Stimulated activated CD8-positive, alpha-beta memory T cell treated with anti-CD3 and anti-CD28 coated beads, Interleukin-4, amount 100 ng/mL, for 1 hour (primary cell): ENCODE measurements at places on chromosomes 6 and 20.

- no peak for DNase-seq
Observed at GRCh38 chr6:150093397-150093796, 24.5 kb upstream of the ULBP3 start.

DNA sequence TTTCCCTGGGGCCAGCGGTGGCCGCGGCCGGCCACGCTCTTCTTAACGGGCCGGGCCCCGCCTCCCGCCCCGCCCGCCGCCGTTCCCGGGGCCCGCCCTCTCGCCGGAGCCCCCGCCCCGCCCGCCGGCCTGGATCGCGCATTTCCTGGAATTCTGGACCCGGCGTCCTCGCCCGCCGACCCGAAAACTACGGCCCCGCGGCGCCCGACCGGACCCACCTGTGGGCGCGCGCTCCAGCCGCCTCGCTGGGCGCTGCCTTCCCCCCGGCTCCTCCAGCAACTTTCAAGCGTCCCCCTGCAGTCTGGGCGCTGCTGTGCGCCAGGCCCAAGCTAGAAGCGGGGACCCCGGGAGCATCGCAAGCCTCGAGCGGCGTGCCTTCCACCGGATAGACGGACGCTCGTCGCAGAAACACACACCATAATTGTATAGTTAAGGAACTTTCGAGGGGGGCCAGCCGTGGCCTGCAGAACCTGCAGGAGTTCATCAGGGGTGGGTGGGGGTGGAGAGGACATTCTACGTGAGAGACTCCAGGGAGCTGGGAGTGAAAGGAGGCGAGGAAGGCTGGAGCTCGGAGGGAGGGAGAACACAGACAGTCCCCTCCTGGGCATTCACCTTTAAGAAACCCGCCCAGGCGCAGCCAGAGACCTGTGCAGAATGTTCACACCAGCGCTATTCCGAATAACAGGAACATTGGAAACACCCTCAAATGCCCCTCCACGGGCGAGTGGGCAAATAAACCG, at the start of gene ADA:
Gene ADA (minus strand): TSS at position 16 of the 740 bp plus-strand sequence. CDS start 92 bp downstream, outside the sequence.
- no peak for DNase-seq

- no peak for DNase-seq
Observed at GRCh38 chr20:43558412-43559146, at the start of gene SGK2. Gene SGK2, plus strand, starts transcription at chr20:43559027. Its CDS starts 7,469 bp downstream, at chr20:43566496.

DNA sequence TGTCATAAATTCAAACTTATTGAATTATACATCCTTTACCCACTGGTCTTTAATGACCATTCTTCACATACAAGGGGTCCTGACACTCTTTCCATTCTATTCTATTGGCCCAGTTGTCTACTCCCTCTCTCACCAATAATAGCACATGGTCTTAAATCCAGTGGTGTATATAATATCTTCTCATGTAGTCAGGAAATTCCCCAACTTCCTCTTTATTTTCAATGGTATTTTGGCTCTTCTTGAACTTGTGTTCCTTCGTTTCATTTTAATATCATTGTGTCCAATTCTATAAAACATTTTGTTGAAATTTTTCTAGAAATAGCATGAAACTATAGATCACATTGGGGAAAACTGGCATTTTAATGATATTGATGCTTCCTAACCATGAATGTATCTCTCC, 36.8 kb downstream of the PSMB9 start:
- no peak for DNase-seq

- DNase-seq = no peak
Observed at GRCh38 chr20:62656919-62657588, 14.8 kb downstream of the SLCO4A1 start.

- DNase-seq = no peak
Observed at GRCh38 chr6:149488815-149489214, 4.0 kb upstream of the ZC3H12D start.

- no peak for DNase-seq
Observed at GRCh38 chr6:67391955-67392354, 1243.1 kb upstream of the ADGRB3 start.

GRCh38 chr20:6698056-6698455, 69.4 kb upstream of the BMP2 start:
- no peak for DNase-seq

DNA sequence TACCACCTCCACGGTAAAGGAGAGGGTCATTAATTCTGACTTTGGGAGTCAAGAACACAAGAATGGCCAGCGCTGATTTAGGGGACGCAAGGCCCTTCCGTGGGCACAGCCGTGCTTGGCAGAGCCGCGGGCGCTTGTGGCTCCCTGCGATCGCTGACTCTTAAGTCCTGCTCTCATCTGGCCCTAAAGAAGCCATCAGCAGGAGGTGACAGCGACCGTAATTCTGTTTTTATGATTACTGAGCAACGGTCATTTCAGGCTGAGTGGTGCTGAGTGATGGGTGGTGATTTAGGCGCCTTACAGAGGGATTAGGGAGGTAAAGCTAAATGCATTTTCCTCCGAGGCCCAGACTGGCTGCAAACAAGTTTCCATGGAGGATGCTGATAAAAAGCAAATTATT, 364.6 kb upstream of the SULF2 start:
- DNase-seq = no peak
